ENCODE measurements at places on chromosomes 6 and 20. TPM values are rescaled to one million over a fixed set of nuclear protein-coding genes. Genes with fewer than 3 reads are reported as not detected.

- DNase-seq: no peak
These were observed 241.9 kb downstream of the PAX1 start for GRCh38 chr20:21947406-21947805.

DNA sequence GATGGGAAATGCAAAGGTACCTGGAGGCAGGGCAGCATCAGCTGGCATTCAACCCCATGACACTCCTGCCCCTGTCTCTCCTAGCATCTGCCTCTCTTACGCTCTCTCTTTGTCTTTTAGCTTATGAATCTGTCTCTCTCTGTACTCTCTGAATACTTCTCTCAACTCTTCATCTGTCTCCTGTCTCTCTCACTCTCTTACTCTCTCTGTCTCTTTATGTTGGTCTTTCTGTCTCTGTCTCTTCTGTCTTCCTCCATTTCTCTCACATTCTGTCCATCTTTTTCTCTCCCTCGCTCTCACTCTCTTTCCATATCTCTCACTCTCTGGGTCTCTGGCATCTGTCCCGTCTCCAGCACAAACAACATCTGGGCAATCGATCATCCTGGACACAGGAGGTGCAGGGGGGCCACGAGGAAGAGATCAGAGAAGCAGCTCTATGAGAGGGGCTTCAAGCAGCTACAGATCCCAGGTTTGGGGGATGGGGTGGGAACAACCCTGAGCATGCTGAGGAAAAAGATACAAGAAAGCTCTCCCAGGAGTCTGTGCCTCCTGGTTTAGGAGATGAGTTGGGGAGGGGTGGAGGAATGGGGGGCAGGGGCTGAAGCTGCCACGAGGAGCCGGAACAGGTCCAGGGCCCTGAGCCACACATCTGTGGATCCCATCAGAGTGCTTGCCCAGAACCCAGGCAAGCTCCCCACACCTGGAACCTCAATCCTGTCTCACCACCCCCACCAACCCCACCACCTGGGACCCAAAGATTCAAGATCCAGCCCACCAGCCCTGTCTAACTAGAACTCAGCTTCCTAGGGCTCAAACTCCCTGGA, 2.4 kb downstream of the COL11A2 start:
- no peak for DNase-seq

DNA sequence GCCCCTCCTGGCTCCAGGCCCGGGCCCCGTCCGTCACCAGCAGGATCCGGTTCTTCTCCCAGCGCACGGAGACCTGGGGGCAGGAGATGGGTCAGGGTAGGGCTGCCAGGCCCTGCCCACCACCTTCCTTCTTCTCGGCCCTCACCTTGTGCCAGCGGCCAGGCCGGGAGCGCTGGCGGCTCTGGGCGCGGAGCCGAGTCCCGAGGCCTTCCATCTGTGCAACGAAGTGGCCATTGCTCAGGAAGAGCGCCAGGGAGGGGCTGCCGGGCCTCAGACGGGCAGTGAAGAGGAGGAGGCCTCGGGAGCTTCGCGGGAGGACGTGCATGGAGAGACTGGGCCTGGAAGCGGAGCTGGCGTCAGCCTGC, 7.9 kb downstream of the ADRM1 start:
- no peak for DNase-seq

DNA sequence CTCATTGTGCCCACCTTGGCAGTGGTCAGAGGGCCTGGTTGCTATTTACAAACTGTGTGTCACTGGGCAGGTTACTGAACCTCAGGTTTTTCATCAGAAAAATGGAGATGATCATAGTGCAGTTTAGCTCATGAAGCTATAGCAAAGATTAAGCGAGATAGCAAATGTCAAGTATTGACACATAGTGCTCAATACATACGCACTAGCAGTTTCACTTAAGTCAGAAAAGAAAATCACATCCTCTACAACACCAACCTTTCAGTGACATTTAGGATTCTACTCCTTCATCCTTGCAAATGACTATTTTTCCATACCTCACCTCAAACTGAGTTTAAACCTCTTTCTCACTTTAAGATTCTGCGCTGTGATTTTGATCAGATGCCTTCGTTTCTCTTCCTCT, 16.2 kb downstream of the GPR63 start:
- DNase-seq: no peak

GRCh38 chr20:63682384-63683139, 13.9 kb upstream of the TNFRSF6B start:
- DNase-seq: no peak

The TMC2 gene
- total RNA-seq: not detected

Measured in Peyer's patch (tissue), 4 donors.